Activated CD8-positive, alpha-beta memory T cell treated with anti-CD3 and anti-CD28 coated beads for 24 hours (primary cell): ENCODE measurements at places on chromosomes 13 and 19.

- no peak for DNase-seq
Measured at GRCh38 chr13:19993024-19993423, 34.5 kb downstream of the ZMYM2 start.

GRCh38 chr19:43435775-43436174 lies 21.1 kb downstream of the TEX101 start:
- no peak for DNase-seq

GRCh38 chr19:44689290-44690130 lies 9.4 kb upstream of the CEACAM16 start:
- peak; percentile 92 for DNase-seq

DNA sequence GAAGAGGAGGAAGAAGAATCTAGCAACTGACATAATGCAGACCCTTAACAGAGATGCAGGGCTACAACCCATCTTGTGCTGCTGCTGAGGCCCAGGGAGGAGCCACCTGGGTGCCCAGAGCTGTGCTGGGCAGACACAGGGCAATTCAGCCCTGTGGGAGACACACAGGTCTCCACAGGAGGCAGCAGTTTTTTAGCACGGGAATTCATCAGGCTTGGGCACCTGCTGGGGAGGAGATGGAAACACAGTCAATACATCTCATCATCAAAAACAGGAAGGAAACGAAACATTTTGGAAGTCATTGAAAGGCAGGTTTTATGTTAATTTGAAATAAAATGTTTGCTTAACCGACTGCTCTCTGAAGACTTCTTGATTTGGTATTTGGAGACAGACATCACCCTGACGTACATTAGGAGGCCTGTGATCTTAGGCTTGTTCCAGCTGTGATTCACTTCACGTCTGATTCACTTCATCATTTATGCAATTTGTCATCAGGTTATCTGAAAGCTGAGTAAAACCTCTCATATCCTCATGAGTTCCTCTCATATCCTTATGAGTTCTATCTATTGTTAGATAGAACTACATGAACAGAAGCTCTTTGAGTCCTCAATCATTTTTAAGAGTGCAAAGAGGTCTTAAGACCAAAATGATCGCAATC lies 77.4 kb downstream of the CYSLTR2 start:
- DNase-seq, result no peak

- DNase-seq, result no peak
Measured at GRCh38 chr19:17562561-17562960, 7.1 kb downstream of the COLGALT1 start.
